Transverse colon (tissue), 4 donors: ENCODE measurements at places on chromosomes 7 and 10.
A peak's percentile ranks its signal among the peaks of the same experiment; 100 is the strongest.

DNA sequence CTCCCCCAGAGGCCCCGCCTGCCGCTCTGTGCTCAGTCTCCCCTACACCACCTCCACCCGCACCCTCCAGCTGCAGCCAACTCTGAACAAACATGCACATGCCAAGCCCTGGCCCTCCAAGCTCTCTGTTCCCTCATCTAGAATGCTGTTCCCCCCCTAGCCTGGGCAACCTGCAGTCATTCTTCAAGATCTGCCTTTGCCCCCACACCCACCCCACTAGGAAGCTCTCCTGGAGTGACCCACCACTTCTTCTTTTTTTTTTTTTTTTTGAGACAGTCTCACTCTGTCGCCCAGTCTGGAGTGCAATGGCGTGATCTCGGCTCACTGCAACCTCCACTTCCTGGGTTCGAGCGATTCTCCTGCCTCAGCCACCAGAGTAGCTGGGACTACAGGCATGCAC lies 13.7 kb downstream of the MYL10 start:
- no peak for DNase-seq

DNA sequence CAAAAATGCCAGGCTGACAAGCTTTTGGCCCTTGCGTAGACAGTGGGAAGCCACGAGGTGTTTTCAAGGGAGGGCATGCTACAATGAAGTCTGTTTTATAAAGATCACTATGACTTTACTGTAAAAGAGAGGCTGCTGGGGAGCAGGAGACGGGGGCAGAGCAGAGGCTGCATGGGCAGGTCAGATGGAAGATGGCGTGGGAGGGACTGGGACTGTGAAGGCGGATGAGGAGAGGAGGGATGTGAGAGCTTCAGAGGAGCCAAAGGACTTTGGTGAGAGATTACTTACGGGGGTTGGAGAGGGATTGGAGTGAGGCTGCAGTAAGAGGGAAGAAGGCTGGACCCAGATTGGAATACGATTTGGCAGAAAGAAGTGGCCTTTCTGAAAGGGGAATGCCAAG lies 86.6 kb upstream of the PCBD1 start:
- DNase-seq: no peak

- peak; percentile 50 for DNase-seq
Measured at GRCh38 chr10:34814223-34814912, 728 bp downstream of the PARD3 start.

DNA sequence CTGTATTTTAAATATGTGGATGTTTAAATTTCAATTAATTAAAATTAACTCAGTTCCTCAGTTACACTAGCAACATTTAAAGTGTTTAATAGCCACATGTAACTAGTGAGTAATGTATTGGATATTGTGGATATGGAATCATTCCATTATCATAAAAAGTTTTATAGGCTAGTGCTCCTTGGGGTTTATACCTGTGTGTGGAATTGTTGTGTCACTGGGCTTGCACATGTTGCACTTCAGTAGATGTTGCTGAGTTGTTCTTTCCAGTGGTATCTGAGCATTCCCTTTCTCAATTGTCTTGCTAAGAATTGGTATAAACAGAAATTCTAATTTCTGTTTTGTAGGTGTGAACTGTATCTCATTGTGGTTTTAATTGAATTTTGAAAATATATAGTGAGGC lies 113.0 kb downstream of the ADK start:
- no peak for DNase-seq
